GM04503 (cell line): ENCODE measurements at places on chromosomes 12 and 14.

DNA sequence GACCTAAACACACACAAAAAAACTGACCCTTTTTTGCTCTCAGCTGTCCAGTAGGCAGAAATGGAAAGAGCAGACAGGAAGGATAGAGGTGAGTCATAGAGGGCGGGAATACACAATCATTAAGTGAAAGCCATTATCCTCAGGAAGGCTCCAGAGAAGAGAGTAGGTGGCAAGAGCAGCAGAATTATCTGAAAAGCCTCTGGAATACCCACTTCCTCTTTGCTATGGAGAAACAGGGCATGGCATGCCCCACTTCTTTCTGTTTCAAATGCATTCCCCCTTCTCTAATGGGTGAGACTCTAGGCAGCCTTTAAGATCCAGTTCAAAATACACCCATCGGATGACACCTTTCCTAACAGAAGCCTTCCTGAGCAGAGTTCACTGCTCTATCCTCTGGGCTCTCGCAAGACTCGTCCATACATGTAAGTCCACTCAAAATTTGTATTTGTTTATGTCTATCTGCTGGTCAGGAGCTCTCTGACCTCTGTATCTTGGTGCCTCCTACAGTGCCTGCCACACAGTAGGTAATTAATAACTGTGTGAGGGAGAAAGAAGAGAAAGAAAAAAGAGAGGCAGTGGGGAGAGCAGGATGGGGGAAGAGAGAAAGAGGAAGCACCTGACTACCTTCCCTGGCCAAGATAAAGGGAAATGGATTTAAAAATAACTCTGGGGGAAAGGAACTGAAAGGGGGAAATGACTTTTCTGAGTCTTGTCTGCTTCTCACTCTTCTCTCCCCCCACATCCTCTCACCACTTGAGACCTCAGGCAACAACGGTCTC, 8.5 kb downstream of the KLHL33 start:
- DNase-seq = no peak

- DNase-seq = no peak
Observed at GRCh38 chr12:3107071-3107583, 29.9 kb downstream of the TSPAN9 start.

- DNase-seq = no peak
Observed at GRCh38 chr12:56993346-56993745, 13.0 kb downstream of the ZBTB39 start.

DNA sequence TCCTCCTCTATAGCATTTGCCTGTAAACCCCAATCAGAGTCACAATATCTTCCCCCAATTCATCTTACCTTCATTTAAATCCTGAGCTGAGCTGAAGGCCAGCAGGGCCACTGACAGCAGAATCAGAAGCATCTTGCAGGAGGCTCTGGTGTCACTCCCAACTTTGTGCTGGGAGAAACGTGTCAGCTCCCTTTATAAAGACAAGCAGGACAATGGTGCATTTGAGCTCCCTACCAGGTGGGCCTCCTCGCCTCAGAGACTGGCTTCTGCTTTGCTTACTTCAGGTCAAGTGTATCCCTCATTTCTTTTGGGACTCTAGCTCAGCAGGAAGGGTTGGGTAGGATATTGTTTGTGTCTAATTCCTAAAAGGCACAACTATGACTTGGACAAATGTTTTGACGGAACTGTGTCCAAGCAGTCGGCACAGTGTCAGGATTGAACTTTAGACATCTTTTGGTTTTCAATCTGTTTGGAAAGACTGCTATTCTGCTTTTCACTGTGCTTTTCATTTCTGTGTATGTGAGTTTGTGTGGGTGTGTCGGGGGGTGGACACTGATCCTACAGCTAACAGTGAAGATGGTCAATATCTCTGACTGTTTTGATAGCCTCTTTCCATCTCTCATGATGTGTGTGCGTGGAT, at the start of gene PRH1:
Gene PRH1, minus strand, starts transcription at position 170 of the 640 bp plus-strand sequence. Its CDS starts 38 bp downstream, at position 132.
- DNase-seq = no peak

- peak; percentile 9 for DNase-seq
Observed at GRCh38 chr12:46825591-46826414, at the start of gene SLC38A4. TSS of gene SLC38A4 (minus strand) at chr12:46825997. CDS start at chr12:46793071, 32,926 bp downstream.

GRCh38 chr12:32609966-32610365, 69.1 kb upstream of the DNM1L start:
- no peak for DNase-seq

- DNase-seq = no peak
Observed at GRCh38 chr12:23927907-23928306, 21.6 kb downstream of the SOX5 start.

DNA sequence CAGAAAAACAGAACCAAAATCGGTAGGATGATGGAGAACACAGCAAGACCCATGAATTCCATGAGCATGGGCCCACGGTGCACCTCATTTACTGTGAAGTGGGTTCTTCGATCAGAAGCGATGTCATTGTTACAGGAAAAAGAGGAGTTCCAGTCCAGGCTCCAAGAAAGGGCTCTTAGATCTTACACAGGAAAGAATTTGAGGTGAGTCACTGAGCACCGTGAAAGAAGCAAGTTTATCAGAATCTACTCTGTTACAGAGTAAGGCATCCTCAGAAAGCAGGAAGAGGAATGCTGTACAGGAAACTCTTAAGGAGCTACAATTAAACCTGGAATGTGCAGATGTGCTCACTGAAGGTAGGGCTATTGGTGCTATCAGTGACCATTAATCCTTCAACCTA, 11.6 kb upstream of the CHFR start:
- no peak for DNase-seq

DNA sequence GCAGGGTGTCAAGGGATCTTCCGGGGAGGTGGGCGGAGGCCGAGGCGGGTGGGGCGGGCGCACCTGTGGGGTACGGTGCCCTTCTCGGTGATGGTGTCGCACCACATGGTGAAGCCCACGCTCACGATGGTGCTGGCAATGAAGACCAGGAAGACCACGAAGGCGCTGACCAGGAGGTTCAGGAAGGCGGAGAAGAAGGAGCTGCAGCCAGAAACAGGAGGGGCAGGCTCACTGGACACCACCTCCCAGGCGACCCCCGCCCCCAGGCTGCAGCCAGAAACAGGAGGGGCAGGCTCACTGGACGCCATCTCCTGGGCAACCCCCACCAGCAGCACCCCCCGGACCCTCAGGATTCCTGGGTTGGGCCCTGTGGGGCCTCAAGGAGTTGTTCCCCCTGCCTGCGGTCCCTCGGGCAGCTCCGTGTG, 7.6 kb downstream of the TMEM179 start:
- no peak for DNase-seq

DNA sequence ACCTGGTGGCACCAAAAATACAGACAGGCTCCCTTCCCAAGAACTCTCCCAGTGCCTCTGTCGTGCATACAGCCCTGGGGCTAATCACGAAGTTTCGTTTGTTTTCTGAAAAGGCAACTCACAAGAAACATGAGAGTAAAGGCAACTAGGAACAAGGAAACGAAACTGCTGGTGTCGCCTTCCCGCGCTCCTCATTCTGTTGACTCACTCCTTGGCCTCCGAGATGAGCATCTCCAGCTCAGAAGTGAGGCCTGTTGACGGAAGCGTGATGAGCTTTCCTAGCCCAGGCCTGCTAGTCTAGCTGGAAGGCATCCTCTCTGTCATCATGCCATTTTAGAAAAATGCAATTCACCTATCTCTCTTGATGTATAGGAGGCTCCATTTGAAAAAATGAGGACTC, 50.5 kb downstream of the TTC9 start:
- no peak for DNase-seq

DNA sequence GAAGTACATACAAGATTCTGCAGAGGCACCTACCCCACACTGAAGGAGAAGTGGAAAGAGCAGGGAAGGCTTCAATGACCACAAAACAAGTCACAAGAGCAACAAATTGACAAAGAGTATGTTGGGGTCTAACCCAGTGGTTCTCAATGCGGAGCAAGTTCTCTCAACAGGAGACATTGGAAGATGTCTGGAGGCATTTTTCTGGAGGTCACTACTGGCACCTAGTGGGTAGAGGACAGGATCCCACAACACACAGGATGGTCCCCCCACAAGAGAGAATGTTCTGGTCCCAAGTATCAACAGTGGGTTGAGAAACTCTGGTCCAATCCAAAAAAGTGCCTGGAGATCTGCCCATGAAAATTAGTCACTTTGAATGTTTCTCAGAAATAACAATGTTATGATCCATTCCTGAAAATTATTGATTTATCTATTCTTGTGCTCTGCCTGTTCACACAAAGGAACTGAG, 3.4 kb downstream of the SSH1 start:
- DNase-seq = peak; percentile 89

- peak; percentile 58 for DNase-seq
Observed at GRCh38 chr12:88580051-88580871, at the start of gene KITLG. TSS of gene KITLG (minus strand) at chr12:88580471. CDS start at chr12:88580278, 193 bp downstream.

GRCh38 chr14:78164226-78164853, 5.8 kb upstream of the NRXN3 start:
- DNase-seq = no peak

DNA sequence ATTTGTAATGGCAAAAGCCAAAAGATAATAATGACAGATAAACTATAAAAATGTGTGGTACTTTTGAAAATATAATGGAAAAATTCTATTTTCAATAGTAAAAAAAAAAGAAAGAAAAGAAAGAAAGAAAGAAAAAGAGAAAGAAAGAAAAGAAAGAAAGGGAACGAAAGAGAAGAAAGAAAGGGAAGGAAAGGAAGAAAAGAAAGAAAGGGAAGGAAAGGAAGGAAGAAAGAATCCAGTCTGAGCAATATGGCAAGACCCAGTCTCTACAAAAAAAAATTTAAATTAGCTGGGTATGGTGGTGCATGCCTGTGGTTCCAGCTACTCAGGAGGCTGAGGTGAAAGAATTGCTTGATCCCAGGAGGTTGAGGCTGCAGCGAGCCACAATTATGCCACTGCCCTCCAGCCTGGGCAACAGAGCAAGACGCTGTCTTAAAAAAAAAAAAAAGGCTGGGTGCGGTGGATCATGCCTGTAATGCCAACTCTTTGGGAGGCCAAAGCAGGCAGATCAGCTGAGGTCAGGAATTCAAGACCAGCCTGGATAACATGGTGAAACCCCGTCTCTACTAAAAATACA, 38.4 kb downstream of the EAPP start:
- no peak for DNase-seq

DNA sequence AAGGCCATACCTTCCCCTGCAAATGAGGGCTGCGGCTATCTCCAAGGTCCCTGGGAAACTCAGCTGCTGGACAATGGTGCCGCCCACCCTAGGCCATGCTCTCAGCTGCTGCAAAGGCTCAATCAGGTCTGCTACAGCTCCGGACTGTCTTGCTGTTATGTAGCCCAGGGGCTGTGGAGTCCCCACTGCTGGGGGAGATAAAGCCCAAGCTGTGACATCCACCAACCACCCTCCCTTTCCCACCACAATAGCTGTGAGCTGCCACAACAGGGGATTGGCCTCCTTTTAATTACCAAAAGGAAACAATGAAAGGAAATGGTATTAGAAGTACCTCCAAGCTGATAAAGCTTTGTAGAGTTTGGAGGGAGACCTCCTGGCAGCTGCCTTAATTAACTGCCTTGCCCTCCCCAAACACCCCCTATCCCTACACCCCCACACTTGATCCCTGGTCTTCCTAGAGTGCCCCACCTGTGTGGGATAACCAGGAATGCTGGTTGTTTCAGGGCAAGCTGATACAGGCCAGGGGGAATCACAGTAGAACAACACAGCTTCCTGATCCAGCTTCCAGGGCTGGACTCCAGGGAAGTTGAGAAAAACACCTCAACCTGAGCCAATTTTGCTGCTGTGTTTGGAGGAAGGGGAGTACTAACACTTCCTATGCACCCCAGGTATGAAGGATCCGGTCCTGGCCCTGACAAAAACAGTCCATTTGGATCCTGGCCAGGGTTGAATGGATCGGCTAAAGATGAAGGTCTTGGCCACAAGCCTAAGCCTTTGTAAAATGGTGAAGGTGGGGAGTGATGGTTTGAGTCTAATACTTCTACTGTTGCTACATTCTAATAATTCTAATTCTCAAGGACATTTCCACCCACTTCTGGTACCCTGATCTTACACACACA, at the start of gene VWF:
Gene VWF, minus strand, starts transcription at position 260 of the 899 bp plus-strand sequence. CDS start 1,474 bp downstream, outside the sequence.
- DNase-seq = no peak

GRCh38 chr12:4717806-4718205, 2.4 kb upstream of the GALNT8 start:
- DNase-seq = no peak

DNA sequence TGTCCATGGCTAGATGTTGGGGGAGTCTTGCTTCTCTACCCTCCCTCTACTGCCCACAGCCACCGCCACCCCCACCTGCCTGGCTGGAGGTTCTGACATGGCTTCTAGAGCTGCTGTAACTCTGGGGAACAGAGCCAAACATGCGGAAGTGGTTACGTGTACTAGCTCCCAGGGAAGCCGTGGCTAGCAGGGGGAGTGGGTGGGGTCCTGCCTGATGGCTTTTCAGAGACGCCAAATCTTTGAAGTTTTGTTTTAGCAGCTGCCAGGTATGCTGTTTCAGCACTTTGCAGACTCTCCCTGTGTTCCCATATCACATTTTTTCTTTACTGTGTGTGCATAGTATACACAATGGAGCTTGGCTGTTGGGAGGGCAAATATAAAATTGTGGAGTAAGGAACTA, 150.3 kb downstream of the TGFB3 start:
- peak; percentile 31 for DNase-seq

GRCh38 chr12:65313719-65314317, 35.3 kb downstream of the MSRB3 start:
- no peak for DNase-seq

DNA sequence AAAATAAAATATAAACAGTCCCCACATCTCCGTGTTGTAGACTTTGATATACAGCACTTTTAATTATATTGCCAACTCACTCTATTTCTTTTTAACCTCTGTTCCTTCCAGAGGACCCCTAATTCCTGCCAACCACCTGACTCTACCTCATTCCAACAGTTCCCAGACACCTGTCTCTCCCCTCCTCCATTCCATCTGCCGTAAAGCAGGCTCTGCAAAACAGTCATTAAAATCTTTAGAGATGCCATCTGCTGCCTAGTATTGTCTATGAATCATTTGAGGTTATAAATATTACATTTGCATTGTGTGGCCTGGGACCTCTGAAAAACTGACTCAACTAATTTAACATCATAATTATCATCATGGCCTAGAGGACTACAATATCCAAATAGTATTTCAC, 148.8 kb upstream of the DCN start:
- DNase-seq = no peak

- DNase-seq = no peak
Observed at GRCh38 chr14:85241022-85241855, 288.7 kb upstream of the FLRT2 start.

DNA sequence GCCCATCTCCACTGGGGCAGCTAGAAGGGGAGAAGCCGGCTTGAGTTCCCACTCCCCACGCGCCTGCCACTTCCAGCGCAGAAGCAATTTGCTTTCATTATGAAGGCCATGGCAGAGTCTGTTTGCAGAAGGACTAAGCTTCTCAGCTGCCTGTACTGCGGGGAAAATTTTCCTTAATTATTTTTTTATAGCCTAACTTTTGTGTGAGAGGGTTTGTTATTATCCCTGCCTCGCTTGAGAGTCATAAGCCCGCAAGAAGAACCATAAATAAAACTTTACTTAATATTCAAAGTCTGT, 56.0 kb upstream of the DLK1 start:
- no peak for DNase-seq

- DNase-seq = no peak
Observed at GRCh38 chr12:109900752-109901580, 892 bp downstream of the TCHP start.
